ENCODE measurements at places on chromosomes 5 and 9. TPM values are rescaled to one million over a fixed set of nuclear protein-coding genes. Genes with fewer than 3 reads are reported as not detected.
A peak's percentile ranks its signal among the peaks of the same experiment; 100 is the strongest.

Gene NIPSNAP3A
- polyA plus RNA-seq = 18.9 TPM

Gene SPATA31C1
- polyA plus RNA-seq = not detected

Gene C9
- polyA plus RNA-seq = not detected

Gene TENT4A
- 10.4 TPM for polyA plus RNA-seq

Gene TAF11L10
- polyA plus RNA-seq = not detected

Gene SPINK13
- not detected for polyA plus RNA-seq

Gene PCDHB9
- 0.37 TPM for polyA plus RNA-seq

- peak; percentile 64 for DNase-seq
These were observed 127.0 kb upstream of the VLDLR start for GRCh38 chr9:2494562-2494961.

GRCh38 chr9:113381909-113382411 lies 5.2 kb upstream of the HDHD3 start:
- peak; percentile 83 for DNase-seq

DNA sequence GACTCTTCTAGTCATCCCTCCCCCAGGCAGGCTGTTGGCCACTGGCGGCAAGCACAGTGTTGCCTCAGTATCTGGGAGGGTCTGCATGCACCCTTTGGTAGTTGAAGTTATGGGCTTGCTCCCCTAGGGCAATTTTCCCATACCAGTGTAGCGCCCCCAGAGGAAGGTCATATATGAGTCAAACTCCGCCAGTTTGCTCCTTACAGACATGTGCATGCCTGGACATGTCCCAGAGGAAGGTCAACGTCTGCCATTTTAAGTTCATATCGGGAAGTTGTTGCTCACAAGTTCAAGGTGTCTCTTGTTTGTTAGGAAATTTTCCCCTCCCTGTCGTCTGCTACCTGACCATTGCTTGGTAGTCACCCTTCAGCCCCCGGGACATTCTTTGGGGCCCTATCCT lies 51.3 kb upstream of the MROH2B start:
- no peak for DNase-seq

- DNase-seq = no peak
These were observed 157.5 kb upstream of the BRINP1 start for GRCh38 chr9:119526698-119527097.

- DNase-seq = peak; percentile 73
These were observed 142.3 kb downstream of the SMARCA2 start for GRCh38 chr9:2157277-2158110.

GRCh38 chr5:122412966-122413365 lies 100.9 kb downstream of the SNCAIP start:
- DNase-seq = no peak

DNA sequence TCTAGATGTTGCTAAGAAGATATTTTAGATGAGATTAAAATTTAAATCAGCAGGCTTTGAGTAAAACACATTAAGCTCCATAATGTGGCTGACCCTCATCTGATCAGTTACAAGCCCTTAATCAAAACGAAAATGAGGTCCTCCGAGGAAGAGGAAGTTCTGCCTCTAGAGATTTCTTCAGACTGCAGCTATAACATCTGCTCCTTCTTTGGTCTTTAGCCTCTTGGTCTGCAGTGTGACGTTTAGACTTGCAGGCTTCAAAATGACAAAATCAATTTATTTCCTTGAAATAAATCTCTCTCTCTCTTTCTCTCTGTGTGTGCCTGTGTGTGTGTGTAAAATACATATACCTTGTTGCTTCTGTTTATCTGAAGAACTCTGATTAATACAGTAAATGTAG lies 1429.8 kb upstream of the CDH9 start:
- no peak for DNase-seq

- DNase-seq = no peak
These were observed 108.9 kb downstream of the F2RL2 start for GRCh38 chr5:76514292-76514691.

GRCh38 chr5:56900395-56900794 lies 9.0 kb upstream of the SETD9 start:
- DNase-seq = no peak

- no peak for DNase-seq
These were observed 53.6 kb downstream of the WNK2 start for GRCh38 chr9:93237540-93237939.

GRCh38 chr5:56677690-56678305 lies 137.6 kb upstream of the MAP3K1 start:
- peak; percentile 50 for DNase-seq

GRCh38 chr9:110812886-110813285 lies 144.3 kb downstream of the MUSK start:
- no peak for DNase-seq

GRCh38 chr5:149420545-149421371 lies 41.7 kb upstream of the IL17B start:
- peak; percentile 43 for DNase-seq

DNA sequence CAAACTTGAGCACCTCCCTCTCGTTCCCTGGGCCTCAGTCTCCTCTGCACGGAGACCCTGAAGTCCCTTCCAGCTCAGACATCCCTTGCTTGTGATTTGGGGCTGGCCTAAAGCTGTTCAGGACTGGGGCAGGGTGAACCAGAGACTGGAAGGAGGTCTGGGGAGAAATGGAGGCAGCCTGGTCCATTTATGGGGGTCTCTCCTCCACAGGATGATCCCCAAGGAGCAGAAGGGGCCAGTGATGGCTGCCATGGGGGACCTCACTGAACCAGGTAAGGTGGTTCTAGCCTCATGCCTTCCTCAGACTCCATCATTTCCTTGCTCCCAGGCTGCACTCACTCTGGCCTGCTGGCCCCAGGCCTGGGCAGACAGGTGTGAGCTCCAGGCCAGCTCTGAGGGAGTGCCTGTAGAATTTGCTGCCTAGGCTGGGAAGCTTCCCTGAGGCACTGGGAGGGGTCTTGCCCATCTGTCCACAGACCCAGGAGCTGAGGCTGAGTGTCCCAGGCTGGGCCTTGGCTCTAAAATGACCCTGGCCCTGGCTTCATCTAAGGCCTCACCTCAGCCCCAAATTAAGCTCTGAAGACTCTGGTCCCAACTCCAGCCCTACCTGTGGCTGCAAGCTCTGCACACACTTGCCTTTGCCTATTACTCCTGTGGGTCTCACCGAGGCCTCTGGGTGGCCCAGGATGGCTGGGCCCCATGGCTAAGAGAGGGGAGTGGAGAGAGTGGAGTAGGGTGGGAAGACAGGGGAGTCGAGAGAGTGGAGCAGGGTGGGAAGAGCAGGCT lies 1.9 kb downstream of the MYOZ3 start:
- DNase-seq = no peak

GRCh38 chr9:88197016-88197415 lies 58.7 kb upstream of the SPATA31C2 start:
- DNase-seq = peak; percentile 90

DNA sequence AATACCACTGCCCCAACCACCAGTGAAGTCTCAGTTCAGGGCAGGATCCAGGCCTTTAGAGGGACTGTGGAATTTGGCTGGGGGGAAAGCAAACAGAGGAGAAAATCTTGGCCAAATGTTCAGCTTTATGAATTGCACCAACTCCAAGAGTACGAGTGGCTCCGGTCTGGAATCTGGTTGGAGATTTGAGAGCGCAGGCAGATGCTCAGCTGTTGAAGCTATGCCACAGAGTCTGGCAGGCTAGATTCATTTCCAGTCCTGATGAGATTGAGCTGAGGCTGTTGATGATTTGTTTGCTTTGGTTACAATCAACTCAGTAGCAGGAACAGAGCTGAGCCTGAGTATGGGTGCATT lies 9.1 kb upstream of the HSPB3 start:
- DNase-seq = no peak

Data from lung (tissue), 17 donors.